ENCODE measurements at places on chromosomes 3 and 15.

DNA sequence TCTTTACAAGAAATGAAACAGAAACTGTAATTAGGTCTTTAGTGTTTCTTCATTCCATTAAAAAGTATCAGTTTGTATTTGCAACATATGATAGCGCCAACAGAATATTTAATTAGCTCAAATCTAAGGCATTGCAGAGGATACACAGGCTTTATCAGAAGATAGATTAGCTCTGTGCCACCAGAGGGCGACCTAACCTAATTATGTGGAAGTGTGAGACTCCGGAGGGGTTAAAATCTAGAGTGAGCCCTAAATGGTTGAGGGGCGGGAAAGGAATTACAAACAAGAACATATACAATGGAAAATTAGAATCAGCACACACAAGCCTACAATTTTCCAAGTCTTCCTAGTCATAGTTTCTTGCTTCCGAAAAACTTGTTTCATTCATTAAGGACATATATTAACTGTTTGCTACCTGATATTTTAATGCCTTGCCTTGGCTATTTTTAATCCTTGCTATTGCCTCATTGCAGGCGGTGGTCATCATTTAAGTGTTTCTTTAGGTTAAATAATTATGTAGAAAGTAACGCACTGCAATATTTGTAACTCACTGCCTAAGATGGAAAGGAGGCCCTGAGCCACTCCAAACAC is 18.0 kb upstream of the RYR3 start:
- DNase-seq: peak; percentile 48

- DNase-seq: no peak
Observed at GRCh38 chr3:113804661-113805060, 33.9 kb upstream of the GRAMD1C start.

GRCh38 chr3:149010504-149010951 is 19.2 kb downstream of the GYG1 start:
- DNase-seq: no peak

GRCh38 chr3:44120721-44121582 is 120.7 kb upstream of the TOPAZ1 start:
- no peak for DNase-seq

- DNase-seq: peak; percentile 8
Observed at GRCh38 chr3:84836961-84837360, 121.8 kb upstream of the CADM2 start.

DNA sequence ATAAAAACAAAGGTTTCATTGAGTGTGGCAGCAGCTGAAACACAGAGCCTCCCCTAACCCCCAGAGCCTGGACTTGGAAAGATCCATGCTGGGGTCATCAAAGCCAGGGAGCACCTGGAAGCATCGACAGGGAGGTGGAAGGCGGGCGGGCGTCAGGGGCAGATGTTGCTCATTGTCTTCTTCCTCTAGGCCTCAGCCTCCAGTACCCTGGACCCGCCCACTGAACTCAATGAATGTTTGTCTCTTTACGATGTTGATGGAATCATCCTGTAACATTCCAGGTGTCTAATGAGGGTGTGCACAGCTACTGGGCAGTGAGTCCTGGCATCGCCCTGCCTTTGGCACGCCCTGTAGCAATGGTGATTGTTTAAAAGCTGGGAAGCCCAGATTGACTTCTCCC is 9.8 kb downstream of the GP5 start:
- DNase-seq: no peak

DNA sequence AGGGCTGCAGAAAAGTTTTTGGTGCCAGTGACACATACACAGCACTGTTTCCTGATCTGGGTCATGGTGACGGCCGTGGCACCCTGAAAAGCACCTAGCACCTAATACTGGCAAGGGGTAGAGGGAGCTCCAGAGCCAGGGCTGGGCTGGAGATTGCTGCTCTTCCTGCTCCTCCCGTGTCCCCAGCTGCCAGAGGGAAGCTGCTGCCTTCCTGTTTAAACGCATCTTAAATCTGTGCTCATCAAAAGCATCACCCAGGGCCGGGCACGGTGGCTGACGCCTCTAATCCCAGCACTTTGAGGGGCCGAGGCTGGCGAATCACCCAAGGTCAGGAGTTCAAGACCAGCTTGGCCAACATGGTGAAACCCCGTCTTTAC is 156.7 kb upstream of the MEF2A start:
- DNase-seq: peak; percentile 53

- no peak for DNase-seq
Observed at GRCh38 chr3:151923901-151924300, 50.5 kb downstream of the SUCNR1 start.

- no peak for DNase-seq
Observed at GRCh38 chr15:80480909-80481308, 76.7 kb downstream of the ARNT2 start.

- DNase-seq: no peak
Observed at GRCh38 chr3:9074079-9074478, 110.8 kb upstream of the RAD18 start.

DNA sequence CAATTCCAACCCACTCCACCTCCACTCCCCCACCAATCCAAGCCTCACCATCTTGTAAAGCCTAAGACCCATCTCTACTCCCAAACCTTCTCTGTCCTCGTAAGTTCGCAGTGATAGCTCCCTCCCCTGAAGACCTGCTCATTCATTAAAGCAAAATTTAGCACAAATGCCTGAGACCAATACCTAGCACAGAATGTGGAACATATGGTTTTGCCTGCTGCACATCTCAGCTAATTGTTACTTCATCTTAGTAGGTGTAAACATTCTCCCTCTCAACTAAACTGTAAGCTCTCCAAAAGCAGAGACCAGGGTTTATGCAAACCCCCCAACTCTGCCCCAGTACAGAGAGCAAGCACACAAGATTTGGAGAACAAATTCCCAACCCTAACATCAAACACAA is 20.5 kb downstream of the DCLK3 start:
- no peak for DNase-seq

GRCh38 chr3:125340121-125340520 is 35.0 kb downstream of the ZNF148 start:
- DNase-seq: no peak

GRCh38 chr3:70065696-70066253 is 66.2 kb downstream of the SAMMSON start:
- no peak for DNase-seq

- no peak for DNase-seq
Observed at GRCh38 chr15:67331676-67332075, 77.1 kb downstream of the IQCH start.

DNA sequence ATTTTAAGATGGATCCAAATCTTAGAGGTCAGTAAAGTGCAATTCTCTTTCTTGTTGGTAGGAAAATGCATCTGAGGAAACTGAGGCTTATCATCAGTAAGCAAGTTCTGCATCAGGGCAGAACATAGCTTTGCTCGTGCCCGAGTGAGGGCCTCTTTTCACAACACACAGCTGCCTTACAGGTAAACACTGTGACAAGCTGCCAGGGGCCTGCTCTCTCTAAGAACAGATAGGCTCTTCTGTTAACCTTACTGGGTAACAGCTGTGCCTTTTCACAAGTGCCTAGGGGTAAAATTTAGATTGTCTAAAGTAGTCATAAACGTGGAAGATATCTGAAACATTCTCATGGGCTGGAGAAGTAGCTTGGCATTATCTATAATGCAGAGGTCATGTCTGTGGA is 118.1 kb downstream of the C3orf38 start:
- no peak for DNase-seq

GRCh38 chr15:90901175-90902039 is 1.7 kb upstream of the MAN2A2 start:
- DNase-seq: no peak

GRCh38 chr3:83523470-83524073 is 1435.2 kb upstream of the CADM2 start:
- peak; percentile 67 for DNase-seq

DNA sequence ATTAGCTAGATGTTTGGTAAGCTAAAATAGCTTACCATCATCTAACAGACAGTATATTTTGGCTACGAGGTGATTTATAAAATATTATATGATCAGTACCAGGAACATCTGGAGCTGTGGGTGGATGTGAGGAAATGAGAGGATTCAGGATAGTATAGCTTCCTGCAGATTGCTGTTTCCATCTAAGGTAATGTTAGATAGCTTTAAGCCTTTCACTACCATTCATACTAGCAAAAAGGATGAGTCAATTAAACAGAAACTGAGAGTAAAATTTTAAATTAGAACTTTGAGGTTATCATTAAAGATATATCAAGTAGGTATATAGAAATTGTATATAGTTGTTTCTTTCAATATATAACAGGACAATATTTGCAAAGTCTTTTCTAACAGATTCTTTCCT is 8.0 kb downstream of the ZBTB20 start:
- no peak for DNase-seq

DNA sequence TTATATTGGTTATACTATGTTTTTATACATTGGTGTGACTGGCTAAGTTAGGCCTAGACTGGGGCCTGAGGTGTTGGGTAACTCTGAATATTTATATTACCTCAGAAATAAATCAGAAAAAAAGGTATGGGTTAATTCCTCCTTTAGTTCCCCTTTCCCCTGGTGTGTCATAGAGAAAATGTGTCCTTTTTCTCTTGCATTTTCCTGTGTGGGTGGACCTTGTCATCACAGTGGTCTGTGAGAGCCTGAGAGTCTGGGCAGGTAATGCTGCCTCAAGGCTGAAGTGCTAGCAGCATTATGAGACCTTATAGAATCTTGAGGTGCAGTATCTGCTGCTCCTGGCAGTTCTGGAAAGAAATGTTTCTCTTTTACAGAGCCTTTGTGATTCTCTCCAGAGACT is 69.7 kb downstream of the PCOLCE2 start:
- no peak for DNase-seq

- DNase-seq: no peak
Observed at GRCh38 chr3:97957617-97958311, 14.5 kb downstream of the RIOX2 start.

DNA sequence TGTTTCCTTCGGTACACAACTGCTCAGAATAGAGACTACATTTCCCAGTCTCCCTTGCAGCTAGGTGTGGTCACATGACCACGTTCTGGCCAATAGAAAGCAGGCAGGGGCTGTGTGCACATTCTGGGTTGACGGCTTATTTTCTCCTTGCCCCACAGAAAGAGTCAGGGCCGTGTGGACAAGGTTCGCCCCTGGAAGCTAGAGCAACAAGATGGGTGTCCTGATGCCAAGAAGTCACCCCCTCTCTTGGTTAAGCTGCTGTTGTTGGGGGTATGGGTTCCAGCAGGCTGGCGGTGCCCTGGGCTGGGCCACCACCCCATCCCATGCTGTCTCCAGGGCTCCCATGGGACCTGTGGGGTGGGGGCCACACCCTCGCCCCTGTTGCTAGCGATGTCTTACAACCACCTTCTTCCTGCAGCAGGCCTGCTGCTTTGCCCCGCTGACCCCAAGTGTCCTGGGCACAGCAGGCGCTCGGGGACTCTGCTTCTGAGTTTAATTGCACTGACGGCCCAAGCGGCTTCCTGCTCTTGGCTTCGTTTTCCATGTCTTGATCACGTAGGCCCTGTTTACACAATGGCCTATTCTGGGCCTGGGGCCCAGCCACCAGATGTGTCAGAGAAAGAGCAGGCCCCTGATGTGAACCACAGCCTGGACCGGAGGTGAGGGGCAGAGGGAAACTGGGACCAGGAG is 24.9 kb downstream of the ABTB1 start:
- DNase-seq: peak; percentile 44

DNA sequence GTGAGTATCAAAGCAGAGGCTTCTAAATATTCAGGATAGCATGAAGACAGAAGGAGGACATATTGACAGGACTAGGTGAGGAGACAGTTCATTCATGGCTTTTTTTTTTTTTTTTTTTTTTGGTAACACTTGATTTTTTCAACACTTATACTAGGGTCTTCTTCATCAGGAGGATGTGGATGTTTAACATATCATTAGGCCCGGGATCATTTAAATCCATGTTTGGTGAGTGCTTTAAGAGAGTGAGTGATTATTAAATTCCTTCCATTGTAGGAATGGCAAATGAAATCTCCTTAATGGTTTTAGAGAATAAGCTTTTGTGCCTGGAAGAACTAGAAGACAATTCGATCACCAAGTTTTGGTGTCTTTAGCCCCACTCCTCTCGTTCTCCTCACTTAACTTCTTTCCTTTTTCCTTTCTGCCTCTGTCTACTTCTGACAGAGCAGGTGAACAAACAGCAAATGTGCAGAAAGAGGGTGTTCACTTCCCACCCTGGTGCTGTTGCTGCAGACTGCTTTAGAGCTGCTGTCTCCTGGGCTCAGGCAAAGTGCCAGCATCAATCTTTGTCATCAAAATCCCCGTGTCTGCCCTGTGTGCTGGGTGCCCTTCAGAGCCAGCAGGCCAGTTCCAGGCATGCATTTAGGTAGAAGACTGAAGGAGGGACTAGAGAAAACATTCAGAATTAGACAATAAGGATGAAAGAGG is 35.6 kb upstream of the RAB11A start:
- DNase-seq: no peak
